ENCODE measurements at places on chromosomes 12 and 14.

GRCh38 chr12:57341275-57341990 lies 89.4 kb downstream of the R3HDM2 start:
- DNase-seq: no peak

GRCh38 chr14:74533576-74533975 lies 40.0 kb downstream of the ISCA2 start:
- no peak for DNase-seq

GRCh38 chr12:118908811-118909210 lies 72.5 kb upstream of the SRRM4 start:
- no peak for DNase-seq

DNA sequence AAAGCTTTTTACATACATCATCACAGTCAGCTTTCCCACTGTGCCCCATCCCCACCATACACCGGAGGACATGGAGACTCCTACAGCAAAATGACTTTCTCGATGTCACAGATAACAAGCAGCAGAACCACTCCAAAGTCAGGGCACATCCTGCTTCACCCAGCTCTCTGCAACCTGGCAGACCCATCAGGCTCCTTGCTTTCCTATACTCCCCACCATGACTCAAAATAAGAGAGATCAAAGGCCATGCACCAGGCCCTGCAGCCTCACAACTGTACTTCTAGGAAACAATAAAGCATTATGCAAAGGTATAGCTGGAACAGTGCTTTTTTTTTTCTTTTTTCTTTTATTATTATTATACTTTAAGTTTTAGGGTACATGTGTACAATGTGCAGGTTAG lies 187.4 kb downstream of the DPF3 start:
- DNase-seq: no peak

- no peak for DNase-seq
These were observed 43.0 kb downstream of the SRRM4 start for GRCh38 chr12:119024356-119024755.

GRCh38 chr12:24770334-24770733 lies 178.6 kb downstream of the BCAT1 start:
- DNase-seq: no peak

GRCh38 chr12:83156815-83157214 lies 470.1 kb downstream of the TMTC2 start:
- DNase-seq: no peak

- no peak for DNase-seq
These were observed 2.5 kb downstream of the PGAM5 start for GRCh38 chr12:132713123-132713522.

GRCh38 chr12:1835211-1836131 lies 15.1 kb downstream of the LRTM2 start:
- DNase-seq: no peak

GRCh38 chr12:67545298-67545697 lies 103.2 kb upstream of the DYRK2 start:
- DNase-seq: no peak

DNA sequence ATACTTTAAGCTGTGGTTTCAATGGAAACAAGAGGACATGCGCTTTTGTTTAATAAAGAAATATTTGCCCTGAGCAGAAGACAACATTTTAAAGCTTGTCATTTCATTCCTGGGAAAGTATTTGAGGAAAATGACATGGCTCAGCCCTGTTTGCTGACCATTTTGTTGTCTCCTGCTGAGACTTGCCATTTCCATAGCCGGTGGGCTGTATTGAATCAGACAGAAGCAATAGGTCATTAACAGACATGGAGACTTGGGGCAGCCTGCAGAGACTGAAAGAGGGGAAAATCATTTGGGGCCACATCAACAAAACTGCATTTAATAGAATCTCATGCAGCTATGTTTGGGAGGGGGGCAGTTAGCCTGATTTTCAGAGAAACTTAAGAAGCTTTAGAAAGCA lies 443.0 kb downstream of the NPAS3 start:
- no peak for DNase-seq

DNA sequence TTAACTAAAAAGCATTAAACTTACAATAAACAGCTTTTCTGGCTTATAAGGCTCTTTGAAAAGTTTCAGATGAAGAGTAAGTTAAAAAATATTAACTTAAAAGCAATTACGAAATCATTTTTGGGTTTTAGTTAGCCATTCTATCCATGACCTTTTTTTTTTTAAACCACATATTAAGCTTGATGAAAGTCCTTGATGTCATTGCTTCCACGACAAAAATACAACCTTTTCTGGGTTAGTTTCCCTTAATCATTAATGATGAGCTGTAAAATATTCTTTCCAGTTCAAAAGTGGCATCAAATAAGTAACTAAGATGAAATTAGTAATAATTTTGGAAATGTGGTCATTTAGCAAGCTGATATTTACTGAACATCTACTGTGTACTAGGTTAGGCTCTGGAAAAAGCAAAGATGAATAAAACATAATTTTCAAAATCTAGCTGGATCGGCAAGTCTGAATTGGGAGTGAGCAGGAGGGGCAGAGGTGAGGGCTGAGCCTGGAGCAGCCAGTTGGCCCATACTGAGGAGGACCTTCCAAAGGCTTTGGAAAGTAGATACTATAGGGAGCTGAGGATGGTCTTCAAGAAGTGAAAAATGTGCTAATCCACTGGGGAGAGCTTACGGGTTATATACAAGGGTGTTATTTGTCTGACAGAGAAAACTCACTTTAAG lies 345.2 kb downstream of the ZFP36L1 start:
- no peak for DNase-seq

- DNase-seq: no peak
These were observed 35.6 kb downstream of the RASSF8 start for GRCh38 chr12:25993901-25994651.

DNA sequence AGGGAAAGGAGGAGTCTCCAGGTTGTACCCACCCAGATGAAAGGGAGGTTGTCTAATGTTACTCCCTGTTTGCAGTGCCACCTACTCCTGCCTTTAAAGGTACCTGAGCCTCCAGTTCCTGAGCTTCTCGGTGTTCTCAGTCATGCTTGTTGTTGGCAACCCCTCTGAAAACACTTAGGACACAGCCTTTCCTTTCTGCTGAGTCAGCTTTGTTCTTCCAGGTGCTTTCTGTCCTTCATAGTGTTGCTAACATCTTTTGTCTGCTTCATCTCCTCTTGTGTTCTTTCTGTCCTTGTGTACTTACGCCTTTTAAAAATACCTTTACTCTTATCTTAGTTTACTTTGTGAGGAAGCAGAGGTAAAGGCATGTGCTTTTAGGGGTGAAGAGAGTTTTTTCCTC lies 97.0 kb upstream of the NEDD1 start:
- no peak for DNase-seq
